ENCODE measurements at places on chromosomes 7 and 10.

GRCh38 chr10:2494399-2494798 lies 572.9 kb upstream of the PFKP start:
- DNase-seq, result no peak

DNA sequence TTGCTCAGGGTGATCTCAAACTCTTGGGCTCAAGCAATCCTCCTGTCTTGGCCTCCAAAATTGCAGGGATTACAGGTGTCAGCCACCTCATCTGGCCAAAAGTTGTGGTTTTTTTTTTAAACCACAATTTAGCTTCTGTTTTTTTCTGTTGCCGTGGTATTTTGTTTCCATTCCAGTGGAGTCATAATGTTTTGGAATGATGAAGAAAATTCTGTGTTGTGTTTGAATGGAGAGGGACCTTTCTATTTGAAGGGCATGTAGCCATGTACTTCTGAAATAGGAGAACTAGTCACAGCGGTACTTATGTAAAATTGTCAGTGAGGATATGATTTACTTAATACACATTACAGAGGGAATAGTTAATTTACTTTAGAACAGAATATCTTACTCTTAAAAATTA lies 201.3 kb downstream of the ARL4A start:
- no peak for DNase-seq

- DNase-seq, result no peak
Observed at GRCh38 chr10:290026-290725, 154.9 kb downstream of the ZMYND11 start.

- DNase-seq, result no peak
Observed at GRCh38 chr7:16765436-16765859, 11.9 kb downstream of the TSPAN13 start.

DNA sequence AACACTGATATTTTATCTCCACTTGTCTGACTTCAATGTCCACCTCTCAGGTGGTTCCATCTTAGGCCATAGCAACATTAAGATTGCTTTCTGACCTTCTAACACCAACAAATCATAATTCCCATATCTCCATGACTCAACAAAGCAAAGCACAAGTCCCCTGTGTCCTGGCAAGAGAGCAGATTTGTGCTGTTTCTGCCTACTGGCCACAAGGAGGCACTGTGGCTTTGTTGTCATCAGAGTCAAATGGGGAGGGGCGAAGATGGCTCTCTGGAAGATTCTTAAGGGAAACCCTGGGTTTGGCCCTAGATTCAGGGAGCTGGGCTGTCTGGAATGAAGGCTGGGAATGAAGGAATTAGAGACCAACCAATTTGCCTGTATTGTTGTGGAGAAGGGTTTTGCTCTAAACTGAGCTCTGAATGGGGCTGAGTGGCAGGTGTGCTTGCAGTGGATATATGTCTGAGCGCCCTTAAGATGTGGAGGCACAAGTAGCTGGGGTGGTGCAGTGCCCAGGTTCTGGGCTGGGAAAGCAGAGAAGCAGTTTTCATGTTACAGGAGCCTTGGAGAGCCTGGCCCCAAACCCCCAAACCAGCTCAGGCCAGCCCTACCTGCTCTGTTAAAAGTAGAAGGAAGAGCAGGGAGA lies 154.8 kb upstream of the PRSS58 start:
- DNase-seq, result no peak

DNA sequence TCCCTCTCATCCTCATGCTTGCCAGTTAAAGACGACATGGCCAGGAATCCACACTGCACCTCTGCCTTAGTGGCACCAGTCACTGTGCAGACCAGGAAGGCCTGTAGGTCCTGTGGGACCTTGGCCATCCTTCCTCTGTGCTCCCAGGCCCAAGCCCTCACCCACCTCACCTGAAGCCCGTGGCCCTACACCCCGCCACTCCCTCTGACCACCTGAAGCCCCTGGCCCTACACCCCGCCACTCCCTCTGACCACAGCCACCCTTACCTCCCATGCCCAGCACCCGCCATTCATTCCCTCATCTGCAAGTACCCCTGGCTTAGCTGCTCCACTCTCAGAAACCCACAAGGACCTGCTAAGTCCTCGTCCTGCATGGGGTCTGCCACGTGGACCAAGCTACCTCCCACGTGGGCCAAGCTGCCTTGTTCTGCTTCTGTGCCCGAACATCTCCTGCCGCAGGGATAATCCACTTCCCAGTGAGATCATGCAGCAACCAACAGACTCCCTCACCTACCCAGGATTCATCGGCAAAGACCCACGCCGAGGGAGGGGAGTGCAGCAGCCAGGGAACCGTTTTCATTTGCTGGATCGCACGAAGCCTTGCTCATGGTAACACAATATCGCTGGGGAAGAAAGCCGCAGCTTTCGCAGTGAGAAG lies 151.2 kb downstream of the TCERG1L start:
- no peak for DNase-seq

DNA sequence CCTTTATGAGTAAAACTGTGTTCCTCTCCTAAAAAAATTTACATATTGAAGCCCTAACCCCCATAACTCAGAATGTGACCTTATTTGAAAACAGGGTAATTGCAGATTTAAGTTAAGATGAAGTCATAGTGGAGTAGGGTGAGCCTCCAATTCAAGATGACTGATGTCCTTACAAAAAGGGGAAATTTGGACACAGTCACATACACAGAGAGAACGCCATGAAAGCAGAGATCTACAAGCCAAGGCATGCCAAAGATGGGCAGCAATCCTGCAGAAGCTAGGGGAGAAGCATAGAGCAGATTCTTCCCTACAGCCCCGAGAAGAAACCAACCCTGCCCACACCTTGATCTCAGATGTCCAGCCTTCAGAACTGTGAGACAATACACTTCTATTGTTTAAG lies 23.8 kb upstream of the ADD3 start:
- no peak for DNase-seq

- no peak for DNase-seq
Observed at GRCh38 chr10:128473396-128473795, 347.2 kb upstream of the MKI67 start.

- DNase-seq, result peak; percentile 52
Observed at GRCh38 chr7:83655951-83656556, 7.1 kb upstream of the SEMA3E start.

DNA sequence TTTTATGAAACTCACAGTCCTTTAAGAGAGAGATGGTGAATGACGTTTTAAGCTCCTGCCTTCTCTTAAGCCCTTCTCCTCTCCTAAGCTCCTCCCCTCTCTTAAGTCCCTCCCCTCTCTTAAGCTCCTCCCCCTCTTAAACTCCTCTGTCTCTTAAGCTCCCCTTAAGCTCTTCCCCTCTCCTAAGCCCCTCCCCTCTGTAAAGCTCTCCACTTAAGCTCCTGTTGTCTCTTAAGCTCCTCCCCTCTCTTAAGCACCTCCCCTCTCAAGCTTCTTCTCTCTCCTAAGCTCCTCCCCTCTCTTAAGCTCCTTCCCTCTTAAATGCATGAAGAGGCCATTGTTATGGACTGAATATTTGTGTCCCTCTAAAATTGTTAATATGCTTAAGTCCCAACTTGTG lies 1180.6 kb upstream of the AUTS2 start:
- no peak for DNase-seq

GRCh38 chr10:54800741-54801421 lies at the start of gene PCDH15:
PCDH15 (minus strand) TSS chr10:54801231; CDS start chr10:54664262, 136,969 bp downstream.
- peak; percentile 72 for DNase-seq

GRCh38 chr7:44633254-44634186 lies 27.1 kb downstream of the OGDH start:
- no peak for DNase-seq

DNA sequence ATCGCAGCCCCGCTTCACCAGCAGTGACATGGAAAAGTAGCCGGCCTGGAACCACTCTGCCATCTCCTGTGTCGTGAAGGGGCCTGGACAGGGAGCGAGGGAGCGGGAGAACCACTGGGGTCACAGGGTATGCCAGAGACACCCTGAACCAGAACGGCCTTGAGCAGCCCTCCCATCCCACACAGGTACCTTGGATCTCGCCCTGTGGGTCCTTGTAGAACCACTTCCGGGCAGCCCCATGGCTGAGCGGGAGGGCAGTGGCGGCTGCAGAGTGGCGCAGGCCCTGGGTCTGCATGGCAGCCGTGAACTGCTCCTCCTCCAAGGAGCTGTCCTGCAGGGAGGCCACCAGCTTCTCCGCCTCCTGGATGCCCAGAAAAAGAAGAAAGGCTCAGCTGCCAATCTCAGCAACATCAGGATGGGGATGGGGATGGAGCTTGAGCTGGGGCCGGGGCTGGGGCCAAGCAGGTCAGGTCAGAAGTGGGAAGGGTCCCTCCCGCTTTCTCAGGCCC lies 9.5 kb downstream of the GIGYF1 start:
- no peak for DNase-seq

DNA sequence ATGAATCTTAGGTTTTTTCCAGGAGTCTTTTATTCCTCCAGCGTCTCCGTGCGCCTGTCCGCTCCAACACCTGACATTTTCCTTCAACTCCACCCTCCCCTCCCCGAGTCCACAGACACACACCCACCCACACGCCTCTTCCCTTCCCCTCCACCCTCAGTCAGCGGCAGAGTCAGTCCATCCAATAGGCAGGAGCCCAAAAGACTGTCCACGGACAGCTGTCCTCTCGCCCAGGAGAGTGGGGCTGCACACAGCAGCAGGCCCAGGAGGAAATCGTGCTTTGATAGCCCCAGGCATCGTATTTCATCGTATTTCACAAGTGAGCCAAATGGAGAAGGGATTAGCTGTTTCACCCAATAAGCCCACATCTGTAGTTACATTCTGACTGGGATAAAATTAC lies 285.1 kb downstream of the ZEB1 start:
- DNase-seq, result no peak

- no peak for DNase-seq
Observed at GRCh38 chr7:135552148-135552547, 5.6 kb upstream of the NUP205 start.

DNA sequence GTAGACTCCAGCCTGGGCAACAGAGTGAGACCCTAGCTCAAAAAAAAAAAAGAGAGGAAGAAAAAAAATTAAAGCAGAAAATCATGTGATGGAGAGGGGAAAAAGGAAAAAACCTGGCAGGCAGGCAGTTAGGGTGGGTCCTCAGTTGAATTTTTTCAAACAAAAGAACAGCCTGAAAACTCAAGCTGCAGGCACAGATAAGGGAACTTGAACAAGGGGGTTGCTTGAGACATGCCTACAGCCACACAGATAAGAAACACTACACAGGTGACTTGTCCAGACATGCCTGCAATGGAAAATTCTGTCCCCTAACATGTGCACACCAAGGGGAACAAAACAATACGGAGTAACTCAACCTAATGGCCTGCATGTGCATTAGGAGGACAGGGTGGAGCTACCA lies 19.2 kb downstream of the VIM start:
- no peak for DNase-seq

- DNase-seq, result peak; percentile 62
Observed at GRCh38 chr10:109861081-109861480, 62.2 kb downstream of the XPNPEP1 start.

DNA sequence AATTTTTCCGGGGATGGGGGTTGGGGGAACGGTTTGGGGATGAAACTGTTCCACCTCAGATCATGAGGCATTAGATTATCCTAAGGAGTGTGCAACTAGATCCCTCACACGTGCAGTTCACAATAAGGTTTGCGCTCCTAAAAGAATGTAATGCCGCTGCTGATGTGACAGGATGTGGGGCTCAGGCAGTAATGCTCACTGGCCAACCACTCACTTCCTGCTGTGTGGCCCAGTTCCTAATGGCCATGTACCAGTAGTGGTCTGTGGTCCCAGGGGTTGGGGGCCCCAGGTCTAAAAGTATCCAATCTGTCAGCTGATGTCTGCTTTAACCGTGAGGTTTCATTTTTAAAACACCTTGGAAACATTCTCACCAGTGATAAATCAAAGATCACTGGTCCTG lies 2.2 kb downstream of the STN1 start:
- no peak for DNase-seq

DNA sequence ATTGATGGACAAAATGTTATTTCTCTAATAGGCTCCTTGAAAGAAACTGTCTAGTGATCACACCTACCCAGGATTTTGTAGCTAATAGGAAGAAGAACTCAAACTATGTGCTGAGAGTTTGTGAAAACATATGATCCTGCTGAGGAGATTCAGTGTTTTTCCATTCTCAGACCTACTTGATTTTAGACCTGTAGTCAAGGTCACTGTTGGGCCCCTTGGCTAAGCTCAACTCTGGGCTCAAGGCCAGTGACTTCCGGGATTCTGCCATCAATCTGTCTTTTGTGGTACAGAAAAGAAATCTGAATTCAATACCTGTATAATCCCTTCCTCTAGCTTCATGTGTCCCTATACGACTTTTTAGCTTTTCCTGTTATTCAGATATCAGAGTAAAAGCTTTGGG lies 79.7 kb upstream of the FERD3L start:
- DNase-seq, result no peak

All from NCI-H1105 (cell line).